ENCODE measurements at places on chromosomes 7 and 10.

DNA sequence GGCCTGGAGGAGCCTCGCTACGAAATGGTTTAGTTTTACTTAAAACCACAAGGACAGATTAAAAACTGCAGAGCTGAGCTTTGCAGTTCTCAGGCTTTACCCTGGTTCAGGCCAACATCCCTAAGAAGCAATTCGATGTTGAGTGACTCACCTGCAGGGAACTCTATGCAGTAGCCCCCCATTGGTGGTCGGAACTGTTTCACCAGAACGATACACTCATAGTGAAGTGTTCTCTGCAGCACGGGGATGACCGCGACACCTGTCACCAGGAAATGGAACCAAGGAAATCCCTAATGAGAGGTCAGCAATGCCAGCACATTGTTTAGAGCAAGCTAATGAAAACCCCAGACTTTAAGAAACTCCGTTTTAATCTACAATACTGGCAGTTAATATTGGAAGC is 18.0 kb downstream of the NUDT5 start:
- no peak for DNase-seq

- no peak for DNase-seq
Observed at GRCh38 chr10:45515630-45516029, 141.6 kb downstream of the ALOX5 start.

DNA sequence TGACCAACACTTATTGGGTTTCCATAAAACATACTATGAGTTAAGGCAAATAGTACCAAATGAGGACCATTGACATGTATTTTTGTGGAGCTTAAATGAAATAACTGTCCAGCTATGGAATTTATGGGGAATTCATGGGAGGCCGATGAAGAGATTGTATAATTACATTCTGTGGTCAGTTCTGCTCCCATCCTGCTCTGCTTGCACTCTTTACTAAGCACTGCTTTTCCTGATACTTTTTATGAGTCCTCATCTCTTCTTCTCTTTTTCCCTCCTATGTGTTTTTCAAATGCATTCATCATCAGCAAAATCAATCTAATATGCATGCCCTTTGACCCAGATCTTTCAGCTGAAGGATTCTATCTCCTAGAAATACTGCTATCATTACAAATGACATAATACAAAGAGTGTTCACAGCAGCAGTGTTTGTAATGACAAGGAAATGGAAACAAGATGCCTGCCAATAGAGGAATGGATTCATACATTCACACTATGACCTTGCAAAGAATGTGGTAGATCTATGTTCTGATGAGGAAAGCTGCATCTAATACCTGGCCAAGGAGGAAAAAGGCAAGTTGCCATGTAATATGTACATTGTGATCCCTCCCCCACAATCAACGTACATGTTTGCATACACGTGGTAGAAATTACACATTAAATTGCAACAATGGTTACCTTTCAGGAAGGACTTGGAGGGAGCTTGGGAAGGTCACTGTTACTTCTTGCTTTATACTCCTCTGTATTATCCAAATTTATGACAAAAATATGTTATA is 73.9 kb downstream of the PCGF5 start:
- no peak for DNase-seq

- no peak for DNase-seq
Observed at GRCh38 chr10:30562787-30563186, 66.8 kb downstream of the LYZL2 start.

GRCh38 chr7:12257582-12257981 is 46.5 kb downstream of the TMEM106B start:
- peak; percentile 8 for DNase-seq

DNA sequence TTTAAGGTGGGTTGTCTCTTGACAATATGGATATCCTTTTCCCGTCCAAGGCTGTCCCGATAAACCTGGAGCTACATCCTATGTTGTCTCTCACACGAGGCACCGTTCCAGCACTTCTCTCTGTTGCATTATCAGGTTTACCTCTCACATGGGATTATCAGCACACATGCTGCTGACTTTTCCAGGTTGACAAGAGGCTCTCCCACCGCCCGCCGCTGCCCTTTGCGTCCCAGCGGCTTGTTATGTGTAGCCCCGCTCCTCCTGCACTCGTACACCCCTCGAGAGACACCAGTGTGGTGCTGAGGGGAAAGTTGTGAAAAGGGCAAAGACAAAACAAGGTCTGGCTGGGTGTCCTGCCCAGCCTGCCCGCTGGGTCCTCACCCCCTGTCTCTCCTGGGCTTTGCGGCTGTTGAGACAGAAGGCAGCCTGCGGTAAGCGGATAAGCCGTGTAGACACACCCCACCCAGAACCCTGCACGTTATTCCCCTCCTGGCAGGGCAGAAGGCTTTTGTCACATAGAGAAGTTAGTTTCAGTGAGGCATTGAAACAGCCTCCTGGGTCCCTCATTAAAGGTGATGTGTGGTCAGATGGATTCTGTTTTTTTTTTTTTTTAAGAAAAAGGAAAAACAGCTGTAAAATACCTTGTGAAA is 38.7 kb downstream of the UBE3C start:
- no peak for DNase-seq

- no peak for DNase-seq
Observed at GRCh38 chr10:110006358-110007160, 1.2 kb upstream of the ADD3 start.

GRCh38 chr7:105990727-105991453 is 27.8 kb downstream of the CDHR3 start:
- DNase-seq, result no peak

GRCh38 chr10:105925045-105925785 is 1239.3 kb downstream of the SORCS1 start:
- DNase-seq, result no peak

- DNase-seq, result no peak
Observed at GRCh38 chr7:66187905-66188304, 17.2 kb upstream of the TPST1 start.

DNA sequence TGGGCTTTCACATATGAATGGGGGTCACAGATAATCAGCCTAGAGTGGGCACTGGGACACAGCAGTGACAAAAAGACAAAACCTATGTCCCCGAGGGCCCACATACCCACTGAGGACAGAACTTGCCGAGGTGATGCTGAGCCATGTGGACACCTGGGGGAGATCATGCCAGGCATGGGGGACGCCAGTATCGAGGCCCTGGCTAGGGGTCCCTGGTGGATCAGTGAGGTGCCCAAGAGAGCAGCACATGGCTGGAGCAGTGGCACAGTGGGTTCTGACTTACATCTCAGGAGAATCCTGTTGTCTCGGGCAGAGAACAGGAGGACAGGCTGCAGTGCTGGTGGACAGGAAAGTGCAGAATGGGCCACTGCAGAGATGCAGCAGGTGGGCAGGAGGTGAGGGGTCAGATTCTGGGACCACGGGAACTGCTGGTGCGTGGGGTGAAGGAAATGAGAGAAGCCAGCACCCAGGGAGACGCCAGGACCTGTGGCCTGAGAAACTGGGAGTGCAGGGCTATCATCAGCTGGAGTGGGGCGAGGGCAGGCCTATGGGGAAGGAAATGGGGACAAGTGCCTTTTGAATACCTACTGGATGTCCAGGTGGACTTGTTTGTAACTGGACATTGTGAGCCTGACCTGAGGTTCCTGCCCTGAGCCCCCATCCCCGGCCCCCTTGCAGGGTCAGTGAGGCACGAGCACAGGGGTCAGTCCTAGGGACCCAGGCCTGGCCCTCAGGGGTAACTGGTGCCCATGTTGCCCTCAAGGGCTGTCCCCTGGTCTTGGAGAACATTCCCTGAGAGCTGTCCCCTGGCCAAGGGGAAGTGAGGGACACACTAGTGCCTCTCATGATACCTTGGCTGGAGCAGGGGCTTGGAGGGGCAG is 91.2 kb upstream of the RET start:
- no peak for DNase-seq

DNA sequence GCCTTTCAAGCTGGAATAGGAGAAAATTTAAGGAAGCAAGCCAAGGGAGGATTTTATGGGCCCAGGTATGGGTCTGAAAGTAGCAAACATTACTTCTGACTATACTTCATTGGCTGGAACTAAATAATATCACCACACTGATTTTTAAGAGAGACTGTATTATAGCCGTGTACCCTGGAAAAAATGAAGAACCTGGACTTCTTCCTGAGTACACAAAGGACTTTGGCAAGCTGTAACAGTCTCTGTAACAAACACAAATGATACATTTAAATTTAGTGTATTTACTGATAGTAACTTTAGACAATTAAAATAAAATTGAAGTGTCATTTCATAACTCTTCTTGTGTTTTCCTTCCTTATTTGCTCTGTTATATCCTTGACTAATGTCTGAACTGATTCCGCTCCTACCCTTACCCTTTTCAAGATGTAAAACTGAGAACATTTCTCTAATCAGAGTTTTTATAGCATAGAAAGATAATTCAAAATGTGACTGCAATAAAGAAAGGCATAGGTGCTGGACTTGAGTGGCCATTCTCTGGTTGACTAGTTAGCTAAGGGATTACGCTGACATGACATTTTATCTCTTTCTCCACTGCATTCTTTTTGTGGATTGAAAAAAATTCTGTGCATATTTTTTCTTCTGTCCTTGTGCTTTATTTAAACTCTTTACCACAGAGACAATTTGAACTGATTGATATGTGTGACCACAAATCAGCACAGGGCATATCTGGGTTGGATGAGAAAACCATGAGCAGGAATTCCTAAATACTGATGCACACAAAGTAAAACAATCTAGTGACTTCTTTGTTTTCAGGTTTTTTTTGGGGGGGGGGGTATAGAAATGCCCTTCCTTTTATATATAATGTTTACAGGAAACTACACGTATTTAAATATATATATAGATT is 349.7 kb downstream of the MDFIC start:
- no peak for DNase-seq

DNA sequence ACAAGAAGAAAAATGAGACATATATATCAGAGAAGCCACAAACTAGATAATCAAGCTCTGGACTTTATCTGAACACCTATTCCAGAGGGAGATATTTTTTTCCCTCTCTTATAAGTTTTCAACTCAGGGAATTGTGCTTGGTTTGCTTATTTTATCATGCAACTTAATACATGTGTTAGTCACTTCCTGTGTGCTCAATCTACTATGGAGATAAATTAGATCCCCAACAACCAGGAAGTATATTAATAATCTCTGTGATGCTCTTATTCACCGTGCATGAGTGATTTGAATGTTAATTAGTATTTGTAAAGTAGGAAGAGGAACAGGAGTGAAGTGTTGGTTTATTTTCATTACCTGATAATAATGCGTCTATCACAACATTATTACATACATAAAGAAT is 38.8 kb upstream of the ZNF365 start:
- no peak for DNase-seq

Data from GM18507 (cell line).